ENCODE measurements at places on chromosomes 1 and 21.
A peak's percentile ranks its signal among the peaks of the same experiment; 100 is the strongest.

GRCh38 chr1:107934578-107934977 is 30.4 kb downstream of the VAV3 start:
- no peak for DNase-seq

GRCh38 chr1:200269256-200269655 is 140.6 kb downstream of the ZNF281 start:
- no peak for DNase-seq

DNA sequence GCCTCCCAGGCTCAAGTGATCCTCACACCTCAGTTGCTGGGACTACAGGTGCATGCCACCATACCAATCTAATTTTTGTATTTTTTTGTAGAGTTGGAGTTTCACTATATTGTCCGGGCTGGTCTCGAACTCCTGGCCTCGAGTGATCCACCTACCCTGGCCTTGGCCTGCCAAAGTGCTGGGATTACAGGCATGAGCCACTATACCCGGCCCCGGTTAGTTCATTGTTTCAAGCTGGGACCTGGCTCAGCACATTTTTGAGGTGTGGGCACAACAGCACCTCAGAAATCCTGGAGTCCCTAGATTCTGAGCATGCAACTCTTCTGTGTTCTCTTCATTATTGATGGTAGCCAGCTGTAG is 21.3 kb downstream of the SH2D2A start:
- DNase-seq, result no peak

- no peak for DNase-seq
Measured at GRCh38 chr1:199725002-199725565, 302.4 kb upstream of the NR5A2 start.

GRCh38 chr1:88680471-88680870 is 3.6 kb upstream of the PKN2 start:
- no peak for DNase-seq

GRCh38 chr1:38997901-38998190 is 6.8 kb downstream of the AKIRIN1 start:
- no peak for DNase-seq

DNA sequence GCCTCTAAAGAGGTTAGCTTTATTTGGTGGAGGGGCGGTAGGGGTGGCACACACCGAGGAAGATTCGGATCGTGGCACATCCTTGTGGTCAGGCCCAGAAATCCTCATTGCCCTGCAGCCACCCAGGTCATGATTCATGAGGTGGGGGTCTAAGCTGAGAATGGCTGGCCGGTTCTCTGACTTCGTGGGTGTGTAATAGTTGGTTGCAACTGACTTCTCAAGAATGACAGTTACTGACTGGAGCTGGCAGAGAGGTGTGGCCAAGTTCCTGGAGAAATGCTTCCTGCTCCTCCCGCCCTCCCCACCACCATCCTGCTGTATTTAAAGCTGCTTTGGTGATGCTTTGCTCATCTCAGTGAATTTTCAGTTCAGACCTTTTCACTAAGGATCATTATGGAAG is 198.6 kb downstream of the KIF26B start:
- no peak for DNase-seq

- no peak for DNase-seq
Measured at GRCh38 chr1:31781138-31781755, 17.1 kb upstream of the ADGRB2 start.

GRCh38 chr1:246447501-246447900 is 59.6 kb downstream of the SMYD3 start:
- no peak for DNase-seq

DNA sequence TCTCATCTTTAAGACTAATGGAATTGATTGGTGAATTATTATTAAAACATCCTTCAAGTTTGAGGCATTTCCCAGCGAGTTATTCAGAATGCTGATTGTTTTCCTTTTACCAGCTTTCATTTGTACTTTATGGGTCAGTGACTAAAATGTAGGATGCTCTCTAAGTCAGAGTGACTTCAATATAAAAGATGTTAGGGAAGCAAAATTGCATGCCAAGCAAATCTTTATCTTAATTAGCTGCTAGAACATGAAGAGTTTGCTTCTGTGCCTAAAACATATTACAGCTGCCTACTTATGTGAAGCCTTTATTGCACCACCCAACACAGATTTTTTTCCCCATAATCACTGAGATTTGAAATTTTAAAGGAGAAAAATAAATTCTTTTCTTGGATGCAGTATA is 79.8 kb upstream of the CYYR1 start:
- DNase-seq, result no peak

DNA sequence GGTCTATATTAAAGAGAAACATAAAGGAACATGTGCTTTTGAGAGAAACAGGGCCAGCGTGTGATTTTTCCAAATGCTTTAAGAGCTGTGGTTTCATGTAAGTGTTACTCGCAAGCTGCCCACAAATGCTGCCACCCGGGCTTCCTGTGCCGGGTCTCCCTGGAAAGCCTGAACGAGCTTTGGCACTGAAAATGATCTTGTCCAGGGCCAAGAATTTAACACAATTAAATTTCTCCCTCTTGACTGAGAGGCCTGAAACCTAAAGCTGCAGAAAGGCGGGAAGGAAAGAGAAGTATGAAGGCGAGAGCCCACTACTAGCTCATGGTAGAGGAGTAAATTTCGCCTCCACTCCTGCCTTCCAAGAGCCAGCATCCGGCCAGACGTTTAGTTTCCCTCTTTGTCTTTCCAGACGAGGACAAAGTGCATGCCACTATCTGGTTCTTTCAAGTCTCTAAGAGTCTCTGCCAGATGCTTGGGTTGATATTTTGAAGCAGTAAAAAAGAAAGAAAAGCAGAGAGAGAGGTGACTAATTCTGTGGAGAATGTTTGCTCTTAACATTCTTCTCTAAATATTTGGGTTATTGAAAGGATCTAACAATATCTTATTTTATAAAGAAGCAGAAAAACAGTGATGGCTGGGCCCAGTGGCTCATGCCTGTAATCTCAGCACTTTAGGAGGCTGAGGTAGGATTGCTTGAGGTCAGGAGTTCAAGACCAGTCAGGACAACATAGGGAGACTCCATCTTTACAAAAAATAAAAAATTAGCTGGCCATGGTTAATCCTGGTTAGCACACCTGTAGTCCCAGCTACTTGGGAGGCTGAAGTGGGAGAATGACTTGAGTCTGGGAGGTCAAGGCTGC is 100.0 kb upstream of the HNRNPU start:
- peak; percentile 90 for DNase-seq

- DNase-seq, result no peak
Measured at GRCh38 chr1:171736196-171736595, 5.7 kb downstream of the VAMP4 start.

DNA sequence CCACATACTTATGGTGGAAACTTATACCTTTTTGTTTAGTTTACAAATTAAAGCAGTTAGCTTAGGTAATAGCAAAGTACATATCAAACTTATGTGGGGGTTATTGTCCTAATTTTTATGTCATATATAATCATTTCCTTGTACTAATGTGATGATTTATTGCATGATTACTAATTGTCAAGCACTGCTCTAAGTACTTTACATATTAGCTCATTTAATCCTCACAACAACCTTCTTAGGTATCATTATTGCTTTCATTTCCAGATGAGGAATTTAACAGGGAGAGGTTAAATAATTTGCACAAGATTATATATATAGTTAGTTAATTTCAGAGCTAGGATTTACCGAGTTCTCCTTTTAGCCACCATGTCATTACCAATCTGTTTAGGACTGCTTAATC is 11.9 kb upstream of the SSX2IP start:
- no peak for DNase-seq

- DNase-seq, result no peak
Measured at GRCh38 chr1:180539136-180539535, 19.6 kb upstream of the OVAAL start.

DNA sequence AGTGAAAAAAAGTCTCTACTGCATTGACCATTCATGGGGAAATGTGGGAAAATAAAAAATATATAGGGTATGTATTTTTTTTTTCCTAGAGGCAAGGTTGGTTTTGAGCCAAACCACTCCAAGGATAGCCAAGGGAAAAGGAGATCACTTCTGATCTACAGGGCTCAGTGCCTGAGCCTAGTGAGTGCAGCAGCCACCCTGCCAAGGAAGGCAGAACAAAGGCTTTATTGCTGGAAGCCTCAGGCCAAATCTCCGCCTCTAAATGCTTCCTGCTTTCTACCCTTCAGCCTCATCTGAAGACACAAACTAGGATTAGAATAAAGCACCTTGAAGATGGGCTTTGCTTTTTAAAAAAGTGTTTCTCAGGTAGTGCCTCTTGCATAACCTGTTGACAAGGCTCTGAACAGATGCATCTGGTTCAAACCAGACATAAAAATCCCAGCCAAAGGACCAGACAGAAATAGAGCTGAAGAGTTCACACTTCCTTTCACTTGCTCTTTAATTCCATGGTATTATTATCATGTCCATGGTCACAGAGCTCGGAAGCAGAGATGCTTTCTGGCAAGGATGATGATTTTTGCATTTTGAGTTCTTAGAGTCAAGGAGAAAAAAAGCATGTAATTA is 10.5 kb downstream of the C1orf115 start:
- DNase-seq, result peak; percentile 30

- DNase-seq, result no peak
Measured at GRCh38 chr1:208153386-208153785, 90.8 kb downstream of the PLXNA2 start.

DNA sequence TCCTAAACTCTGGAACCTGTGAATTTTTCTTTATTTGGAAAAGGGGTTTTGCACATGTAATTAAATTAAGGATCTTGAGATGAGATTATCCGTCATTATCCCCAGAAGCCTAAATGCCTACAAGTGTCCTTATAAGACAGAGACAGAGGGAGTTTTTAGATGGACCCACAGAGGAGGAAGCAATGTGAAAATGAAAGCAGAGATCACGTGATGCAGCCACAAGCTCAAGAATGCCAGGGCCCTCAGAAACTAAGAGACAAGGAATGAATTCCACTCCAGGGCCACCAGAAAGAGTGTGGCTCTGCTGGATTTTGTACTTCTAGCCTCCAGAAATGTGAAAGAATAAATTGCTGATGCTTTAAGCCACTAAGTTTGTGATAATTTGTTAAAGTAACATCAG is 183.6 kb upstream of the UBE2U start:
- peak; percentile 24 for DNase-seq

Measured in trophoblast cell (in vitro differentiated cells and primary cell).